ENCODE measurements at places on chromosomes 4 and X.

DNA sequence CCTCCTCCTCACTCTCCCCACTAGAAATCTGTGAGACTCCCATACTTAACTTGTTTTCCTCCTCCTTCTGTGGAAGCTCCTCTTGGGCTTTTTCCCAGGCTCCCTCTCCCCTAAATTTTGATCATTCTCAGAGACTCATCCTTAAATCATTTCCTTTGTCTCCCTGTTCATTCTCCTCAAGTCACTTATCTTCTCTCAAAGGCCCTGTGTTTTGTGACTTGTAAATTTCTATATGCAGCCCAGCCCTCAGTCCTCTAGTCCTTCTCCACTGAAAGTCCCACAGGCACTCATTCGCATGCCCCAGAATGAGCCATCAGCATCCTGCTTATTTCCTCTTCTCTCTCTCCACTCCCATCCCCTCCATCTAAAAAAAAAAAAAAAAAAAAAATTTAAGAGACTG lies 171.8 kb downstream of the SOWAHB start:
- DNase-seq, result no peak

- no peak for DNase-seq
Observed at GRCh38 chr4:1666391-1666790, 17.7 kb downstream of the FAM53A start.

- no peak for DNase-seq
Observed at GRCh38 chr4:53994382-53995102, 69.9 kb downstream of the CHIC2 start.

DNA sequence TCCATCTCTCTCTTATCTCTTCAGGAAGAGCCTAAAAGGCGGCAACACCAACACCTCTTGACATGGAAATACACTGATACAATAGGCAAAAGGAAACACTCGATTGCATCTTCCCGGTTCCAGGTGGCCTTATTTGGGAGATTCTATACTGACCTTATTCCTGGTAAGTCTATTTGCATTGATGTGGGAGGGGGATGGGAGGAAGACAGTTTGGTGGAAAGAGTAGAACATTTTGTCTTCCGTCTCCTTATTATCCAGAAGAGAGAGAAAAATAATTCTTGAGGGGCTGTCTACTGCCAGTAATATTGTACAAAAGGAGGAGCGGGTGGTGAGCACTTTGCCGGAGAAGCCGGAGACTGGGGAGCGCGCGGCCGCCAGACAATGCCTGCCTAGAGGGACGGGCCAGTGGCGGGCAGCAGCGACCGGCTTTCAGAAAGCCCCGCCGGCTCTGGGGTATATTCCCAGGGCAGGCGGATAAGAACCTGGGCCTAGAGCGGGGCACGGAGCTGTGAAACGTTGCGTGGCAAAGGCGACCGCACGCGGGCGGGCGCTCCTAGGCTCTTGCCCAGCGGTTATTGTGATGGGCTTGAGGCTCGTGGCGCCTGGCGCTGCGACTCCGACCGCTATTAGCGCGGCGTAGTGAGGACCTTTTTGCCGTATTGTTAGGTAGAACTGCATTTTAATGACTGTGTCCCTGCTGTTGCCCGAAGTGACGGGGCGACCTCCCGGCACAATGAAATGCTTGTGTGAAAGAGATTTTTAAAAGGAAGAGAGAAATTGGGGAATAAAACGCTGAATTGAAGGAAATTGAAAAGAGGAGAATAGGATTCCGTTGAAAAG lies 518 bp downstream of the PRDM8 start:
- no peak for DNase-seq

- no peak for DNase-seq
Observed at GRCh38 chr4:8871417-8872401, at the start of gene HMX1. Gene HMX1 (minus strand): TSS chr4:8871839. CDS start chr4:8871614, 225 bp downstream.

GRCh38 chrX:9995855-9996339 lies 28.7 kb downstream of the CLDN34 start:
- peak; percentile 11 for DNase-seq

GRCh38 chr4:55380576-55380975 lies 15.2 kb upstream of the TMEM165 start:
- no peak for DNase-seq

GRCh38 chr4:51862199-51862598 lies 19.2 kb downstream of the DCUN1D4 start:
- DNase-seq, result no peak

GRCh38 chrX:101605728-101606127 lies 12.1 kb downstream of the ARMCX6 start:
- DNase-seq, result no peak

DNA sequence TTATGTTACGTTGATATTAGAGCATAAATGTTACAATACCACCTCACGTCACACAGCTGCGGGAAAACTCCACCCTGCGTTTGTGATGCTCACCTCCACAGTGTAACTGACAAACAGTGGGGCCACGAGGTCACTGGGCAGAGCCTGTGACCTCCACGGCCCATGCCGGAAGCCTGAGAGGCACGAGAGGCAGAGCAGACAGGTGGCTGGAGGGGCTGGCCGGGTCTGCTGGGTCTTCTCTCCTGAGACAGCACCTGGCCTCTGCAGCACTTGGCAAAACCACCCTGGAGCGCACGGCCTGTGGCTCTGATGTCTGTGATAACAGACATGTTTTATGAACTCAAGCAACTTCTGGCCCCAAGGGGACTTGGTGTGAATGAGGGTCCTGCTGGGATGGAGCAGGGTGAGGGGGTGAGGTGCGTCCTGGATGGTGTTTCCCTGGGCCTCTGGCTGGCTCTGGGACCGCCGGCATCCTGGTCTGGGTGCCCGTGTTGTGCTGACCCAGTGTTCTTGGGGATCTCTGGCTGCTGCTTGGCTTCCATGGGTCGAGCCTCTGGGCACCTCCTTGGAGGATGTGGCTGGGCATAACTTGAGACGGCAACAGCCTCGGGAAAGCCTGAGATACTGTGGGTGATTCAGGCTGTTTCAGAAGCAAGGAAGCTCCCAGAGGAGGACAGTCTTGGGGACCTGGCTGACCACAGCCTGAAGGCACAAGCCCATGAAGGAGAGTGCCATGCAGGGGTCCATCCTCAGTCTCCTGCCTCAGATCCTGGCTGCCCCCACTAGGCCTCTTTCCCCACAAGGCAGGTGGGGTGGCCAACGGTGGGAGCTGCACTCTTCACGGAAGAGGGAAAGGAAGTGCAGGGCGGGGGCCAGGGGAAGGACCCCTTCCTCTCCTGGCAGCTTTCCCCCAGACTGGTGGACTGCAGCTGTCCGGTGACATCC lies 19.7 kb downstream of the RNF212 start:
- no peak for DNase-seq

- DNase-seq, result no peak
Observed at GRCh38 chrX:10126044-10126443, 30.7 kb upstream of the CLCN4 start.

DNA sequence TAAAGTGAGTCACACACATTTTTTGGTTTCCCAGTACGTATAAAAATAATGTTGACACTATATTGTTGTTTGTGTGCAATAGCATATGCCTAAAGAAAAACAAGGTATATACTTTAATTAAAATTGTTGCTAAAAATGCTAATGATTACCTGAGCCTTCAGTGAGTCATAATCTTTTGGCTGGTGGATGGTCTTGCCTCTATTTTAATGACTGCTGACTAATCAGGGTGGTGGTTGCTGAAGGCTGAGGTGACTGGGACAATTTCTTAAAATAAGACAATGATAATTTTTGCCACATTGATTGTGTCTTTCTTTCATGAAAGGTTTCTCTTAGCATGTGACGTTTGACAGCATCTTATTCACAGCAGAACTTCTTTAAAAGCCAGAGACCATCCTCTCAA lies 21.0 kb upstream of the ANXA10 start:
- DNase-seq, result no peak

GRCh38 chrX:9318213-9318612 lies 146.6 kb upstream of the TBL1X start:
- no peak for DNase-seq

- no peak for DNase-seq
Observed at GRCh38 chr4:142858446-142858845, 12.3 kb upstream of the INPP4B start.

GRCh38 chr4:27595571-27596360 lies 735.1 kb downstream of the STIM2 start:
- no peak for DNase-seq

GRCh38 chr4:85760511-85760910 lies 285.6 kb downstream of the ARHGAP24 start:
- no peak for DNase-seq

GRCh38 chr4:174429701-174430410 lies 92.4 kb downstream of the HPGD start:
- no peak for DNase-seq

DNA sequence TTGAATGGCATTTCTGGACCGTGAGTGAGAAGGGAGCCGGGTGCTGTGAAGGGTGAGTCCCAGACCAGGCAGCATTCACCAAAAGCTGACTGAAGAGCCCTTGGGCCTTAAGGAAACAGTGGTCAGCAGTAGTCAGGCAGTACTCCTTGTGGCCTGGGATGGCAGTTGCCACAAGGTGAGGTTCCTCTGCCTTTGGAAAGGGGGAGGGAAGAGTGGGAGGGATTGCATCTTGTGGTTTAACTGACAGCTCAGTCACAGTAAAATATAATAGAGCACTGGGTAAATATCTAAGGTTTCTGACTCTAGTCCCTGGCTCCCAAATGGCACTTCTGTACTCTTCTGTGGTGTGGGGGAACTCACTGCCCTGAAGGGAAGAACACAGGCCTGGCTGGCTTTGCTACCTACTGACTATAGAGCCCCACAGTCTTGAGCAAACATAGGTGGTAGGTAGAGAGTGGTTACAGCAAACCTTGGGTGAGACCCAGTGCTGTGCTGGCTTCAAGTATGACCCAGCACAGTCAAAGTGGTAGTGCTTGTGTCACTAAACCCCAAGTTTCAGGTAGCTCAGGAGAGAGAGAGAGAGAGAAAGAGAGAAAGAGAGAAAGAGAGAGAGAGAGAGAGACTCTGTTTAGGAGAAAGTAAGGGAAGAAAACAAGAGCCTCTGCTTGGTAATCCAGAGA lies 154.2 kb downstream of the TEX11 start:
- no peak for DNase-seq

DNA sequence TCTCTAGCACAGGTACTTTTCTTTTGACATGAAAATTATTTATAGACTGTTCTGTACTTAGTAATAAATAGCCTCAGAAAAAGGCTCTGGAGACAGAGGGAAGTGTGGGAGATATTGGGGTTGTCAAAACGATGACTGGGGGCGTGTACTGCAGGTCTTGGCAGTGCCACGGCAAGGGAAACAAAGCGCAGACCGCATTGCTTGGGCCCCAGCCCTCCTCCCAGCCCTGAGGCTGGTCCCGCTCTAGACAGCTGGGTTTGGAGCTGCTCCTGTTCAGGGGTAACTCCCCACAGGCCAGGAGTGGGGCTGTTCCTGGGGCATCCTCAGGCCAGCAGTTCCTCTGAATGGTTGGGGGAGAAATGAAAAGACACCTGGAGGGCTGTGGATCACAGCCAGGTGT lies 131.7 kb downstream of the RASL11B start:
- no peak for DNase-seq

DNA sequence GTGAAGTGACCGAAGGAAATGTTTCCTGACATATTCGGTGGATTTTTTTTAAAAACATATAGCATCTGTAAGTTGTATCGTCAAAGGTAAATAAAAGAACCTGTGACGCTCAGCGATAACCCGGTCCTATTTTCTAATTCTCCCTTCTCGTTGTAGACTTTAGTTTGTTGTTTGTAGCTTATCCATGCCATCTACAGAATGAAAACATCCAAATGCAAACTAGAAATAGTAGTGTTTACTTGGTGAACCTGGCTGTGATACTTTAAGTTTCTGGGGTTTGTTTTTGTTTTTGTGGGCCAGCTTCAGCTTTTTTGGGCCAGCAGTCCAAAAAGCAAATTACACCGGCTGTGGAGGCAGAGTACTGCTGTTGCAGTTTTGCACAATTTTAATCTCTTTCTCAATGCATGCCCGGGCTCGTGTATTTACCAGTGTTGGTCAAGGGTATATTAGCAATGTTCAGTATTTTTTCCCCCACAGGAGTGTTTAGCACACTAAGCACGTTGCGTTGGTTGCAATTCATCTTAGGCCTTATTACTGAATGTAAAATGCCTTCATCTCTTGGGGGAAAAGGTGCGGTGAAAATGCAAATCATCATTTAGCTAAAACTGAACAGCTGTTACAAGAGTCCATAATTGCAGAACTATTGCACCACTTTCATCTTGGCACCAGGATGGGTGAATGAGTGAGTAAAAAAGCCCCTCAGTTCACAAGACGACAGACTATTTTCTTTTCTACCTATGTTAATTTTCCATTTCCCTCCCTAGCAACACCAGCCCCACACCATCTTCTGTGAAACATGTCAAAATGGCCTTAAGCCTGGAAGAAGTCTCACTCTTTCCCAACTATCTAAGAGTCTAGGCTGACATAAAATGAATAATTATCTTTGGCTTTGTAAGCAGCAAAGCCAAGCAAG lies 1.7 kb upstream of the CNOT6L start:
- no peak for DNase-seq

- no peak for DNase-seq
Observed at GRCh38 chrX:2500803-2501558, at the start of the genes DHRSX and ZBED1. Gene DHRSX (minus strand): TSS chrX:2500976. CDS start chrX:2500925, 51 bp downstream. Gene ZBED1 (minus strand): TSS chrX:2500976. CDS start chrX:2490719, 10,257 bp downstream.

- DNase-seq, result no peak
Observed at GRCh38 chrX:129347291-129347690, 176.0 kb downstream of the SMARCA1 start.

- DNase-seq, result no peak
Observed at GRCh38 chr4:67928546-67928945, 34.7 kb downstream of the TMPRSS11A start.

GRCh38 chrX:152165033-152165743 lies 26.8 kb upstream of the MAGEA10 start:
- DNase-seq, result no peak

- DNase-seq, result no peak
Observed at GRCh38 chr4:122703868-122704267, 28.6 kb upstream of the BBS12 start.

- no peak for DNase-seq
Observed at GRCh38 chrX:132033166-132033565, 10.1 kb downstream of the STK26 start.

DNA sequence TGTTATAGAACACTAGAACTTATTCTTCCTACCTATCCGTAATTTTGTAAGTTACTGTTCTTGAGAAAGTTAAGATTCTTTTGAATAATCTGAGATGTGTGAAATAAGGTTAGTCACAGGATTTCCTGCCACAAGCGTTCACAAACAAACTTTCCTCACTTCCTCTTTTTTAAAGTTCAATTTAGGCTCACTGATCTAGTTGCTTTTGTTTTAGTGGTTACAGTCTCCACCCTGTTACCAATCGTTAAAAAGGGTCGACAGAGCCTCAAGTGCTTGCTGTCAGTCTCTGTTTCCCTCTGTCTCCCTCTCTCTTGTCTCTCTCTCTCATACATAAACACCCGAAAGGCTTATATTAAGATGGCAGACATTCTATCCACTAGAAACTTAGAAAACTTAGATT lies 35.9 kb upstream of the STK26 start:
- DNase-seq, result no peak

GRCh38 chr4:72846280-72847111 lies 223.0 kb downstream of the COX18 start:
- DNase-seq, result no peak

DNA sequence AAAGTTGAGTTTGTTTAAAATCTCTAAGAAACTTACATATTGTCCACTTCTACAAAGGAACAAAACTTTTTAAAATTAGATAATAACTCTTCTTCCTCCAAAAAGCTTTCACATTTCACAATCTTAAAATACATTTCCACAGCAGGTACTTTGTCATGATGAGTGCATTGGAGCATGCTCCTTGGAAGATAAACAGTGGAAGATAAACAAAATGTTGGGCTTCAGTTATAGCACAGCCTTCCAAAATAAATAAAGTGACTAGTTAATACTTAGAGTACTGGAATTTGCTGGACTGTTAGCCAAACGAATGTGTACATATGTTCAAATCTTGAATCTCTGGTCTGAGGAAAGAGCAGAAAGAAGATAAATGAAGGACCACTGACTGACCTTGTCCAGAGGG lies 54.9 kb upstream of the PDE5A start:
- DNase-seq, result no peak

- DNase-seq, result no peak
Observed at GRCh38 chr4:26144526-26145155, 176.2 kb upstream of the RBPJ start.
